IMR-90 (cell line): ENCODE measurements at places on chromosomes 7 and 10.
A peak's percentile ranks its signal among the peaks of the same experiment; 100 is the strongest.

DNA sequence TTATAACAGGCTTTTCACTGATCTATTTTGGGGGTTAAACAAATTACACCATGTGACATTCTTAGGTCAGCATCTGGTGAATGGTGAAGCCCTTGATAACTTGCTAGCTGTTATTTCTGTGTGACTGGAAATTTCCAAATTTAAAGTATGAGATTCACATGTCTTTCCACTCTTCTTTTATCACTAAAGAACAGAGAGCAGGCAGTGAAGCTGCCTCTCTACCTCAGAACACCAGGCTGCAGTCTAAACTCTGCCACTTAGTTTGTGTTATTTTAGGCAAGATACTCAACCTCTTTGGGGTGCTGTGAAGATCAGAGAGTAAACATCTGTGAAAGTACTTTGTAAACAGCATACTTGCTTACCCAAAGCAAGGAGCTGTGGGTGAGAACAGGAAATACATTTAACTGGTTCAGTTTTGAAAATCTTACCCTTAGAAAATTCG is 15.5 kb upstream of the SP4 start:
- H3K27ac ChIP-seq, result no peak overlapping the region
- no peak overlapping the region for H3K4me3 ChIP-seq

- no peak for DNase-seq
- H3K36me3 ChIP-seq, result no peaks in the 10 kb centered on the region; the same call in 1 of the 2 replicates
- no peak overlapping the region for H3K4me3 ChIP-seq
Observed at GRCh38 chr10:80476685-80477084, 22.6 kb downstream of the TSPAN14 start.

DNA sequence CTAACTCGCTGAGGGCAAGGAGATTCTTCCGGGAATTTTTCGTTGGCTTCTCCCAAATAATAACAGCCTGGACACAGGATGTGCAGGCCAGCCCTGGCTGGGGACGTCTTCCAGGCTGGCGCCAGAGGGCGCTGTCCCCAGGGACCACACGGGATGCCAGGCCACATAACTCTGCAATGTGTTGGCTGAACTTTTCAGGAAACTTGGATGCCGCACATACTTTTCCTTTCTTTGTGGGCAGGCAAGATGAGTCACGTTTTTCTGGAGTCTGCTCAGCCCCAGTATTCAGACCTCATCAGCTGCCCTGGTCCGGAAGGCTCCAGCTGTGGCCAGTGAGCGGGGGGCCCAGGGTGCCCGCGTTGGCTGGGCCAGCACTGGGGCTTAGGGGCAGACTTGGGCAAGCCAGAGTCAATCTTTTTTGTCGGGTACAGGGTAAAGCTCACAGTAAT is 122.7 kb downstream of the PRKAG2 start:
- peak; percentile 99 for DNase-seq
- H3K4me1 ChIP-seq, result peaks cover 36% of the 10 kb centered on the region
- peak overlapping the region; percentile 91 for H3K27ac ChIP-seq

GRCh38 chr7:47301657-47302295 is 280.1 kb downstream of the TNS3 start:
- DNase-seq, result no peak
- no peaks in the 10 kb centered on the region for H3K27me3 ChIP-seq
- H3K4me1 ChIP-seq, result peaks cover 2% of the 10 kb centered on the region; the same call in 1 of the 2 replicates
- no peak overlapping the region for H3K27ac ChIP-seq

GRCh38 chr7:43520201-43520600 is 62.7 kb upstream of the STK17A start:
- no peak overlapping the region for H3K4me3 ChIP-seq
- H3K27me3 ChIP-seq, result peaks cover 15% of the 10 kb centered on the region

GRCh38 chr10:31129271-31129670 is 97.6 kb upstream of the ZNF438 start:
- peaks cover 19% of the 10 kb centered on the region for H3K4me1 ChIP-seq
- peak overlapping the region; percentile 58; the same call in 1 of the 2 replicates for H3K27ac ChIP-seq
- H3K27me3 ChIP-seq, result no peaks in the 10 kb centered on the region
- no peak overlapping the region for H3K4me3 ChIP-seq
- no peaks in the 10 kb centered on the region for H3K36me3 ChIP-seq

DNA sequence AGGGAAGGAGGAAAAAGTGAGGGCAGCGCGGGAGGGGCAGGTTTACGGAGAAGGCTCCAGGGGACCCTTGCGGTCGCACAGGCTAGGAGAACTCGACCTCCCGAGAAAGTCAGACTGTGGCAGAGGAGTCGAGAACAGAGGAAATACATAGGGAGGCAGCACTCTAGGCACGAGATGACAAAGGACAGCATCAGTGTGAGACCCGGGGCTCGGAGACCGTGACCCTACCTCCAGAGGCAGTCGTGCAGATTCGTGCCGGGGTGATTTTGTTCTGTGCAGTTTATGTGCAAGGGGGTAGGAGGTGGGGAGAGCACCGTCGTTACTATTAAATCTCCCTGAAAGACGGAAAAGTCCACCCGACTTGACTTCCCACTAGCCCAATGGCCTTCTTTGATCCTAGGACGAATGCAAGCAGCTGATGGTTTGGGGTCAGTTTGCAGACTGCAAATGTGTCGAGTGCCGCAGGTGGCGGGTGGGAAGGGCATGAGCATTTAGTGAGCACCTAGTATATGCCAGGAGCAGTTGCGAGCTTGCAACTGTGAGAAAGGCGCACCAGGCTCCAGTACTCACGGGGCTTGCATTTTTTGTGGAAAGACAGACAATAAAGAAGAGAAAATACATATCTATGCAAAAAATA is 674 bp upstream of the OSBPL3 start:
- no peaks in the 10 kb centered on the region for H3K36me3 ChIP-seq
- DNase-seq, result peak; percentile 30
- no peaks in the 10 kb centered on the region for H3K27me3 ChIP-seq
- peak overlapping the region; percentile 84 for H3K27ac ChIP-seq

DNA sequence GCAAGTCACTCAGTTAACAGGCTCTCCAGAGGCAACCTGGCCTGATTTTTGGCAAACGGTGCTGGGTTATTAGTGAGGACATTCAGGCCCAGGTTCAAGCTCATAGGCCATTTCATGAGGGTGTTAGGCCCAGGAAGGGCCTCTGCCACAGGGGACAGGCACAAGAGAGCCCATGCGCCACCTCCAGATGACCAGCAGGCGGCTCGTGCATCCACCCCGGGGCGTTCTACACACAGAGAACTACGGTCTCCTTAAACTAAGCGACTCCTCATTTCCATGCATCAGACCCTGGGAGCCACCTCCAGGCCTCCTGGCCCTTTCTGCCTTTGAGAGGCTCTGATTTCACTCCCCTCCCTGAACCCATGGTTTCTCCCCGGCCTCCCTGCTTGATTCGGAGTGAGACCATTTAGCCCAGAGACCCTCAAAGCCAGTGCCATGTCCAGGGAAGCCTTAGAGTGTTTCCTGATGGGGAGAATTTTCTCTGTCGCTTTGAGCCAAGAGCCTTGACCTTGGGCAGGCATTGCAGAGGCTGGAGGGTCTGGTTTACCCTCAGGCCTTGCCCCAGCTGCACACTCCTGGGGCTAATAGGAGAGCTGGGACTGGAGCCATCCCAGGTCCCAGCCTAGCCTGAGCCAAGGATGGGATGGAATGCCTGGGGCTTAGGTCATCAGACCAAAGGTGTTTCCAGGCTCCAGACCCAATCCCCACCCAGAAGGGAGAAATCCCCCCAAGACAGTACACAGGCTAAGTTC is 188.0 kb downstream of the GRID1 start:
- H3K27ac ChIP-seq, result no peak overlapping the region
- no peaks in the 10 kb centered on the region for H3K36me3 ChIP-seq
- H3K27me3 ChIP-seq, result no peaks in the 10 kb centered on the region
- H3K4me3 ChIP-seq, result no peak overlapping the region
- DNase-seq, result no peak
- H3K4me1 ChIP-seq, result no peaks in the 10 kb centered on the region

GRCh38 chr10:120479506-120479905 is 22.5 kb downstream of the PLPP4 start:
- H3K4me3 ChIP-seq, result no peak overlapping the region
- H3K4me1 ChIP-seq, result no peaks in the 10 kb centered on the region
- no peaks in the 10 kb centered on the region for H3K27me3 ChIP-seq
- no peak for DNase-seq
- H3K27ac ChIP-seq, result no peak overlapping the region
- no peaks in the 10 kb centered on the region for H3K36me3 ChIP-seq

DNA sequence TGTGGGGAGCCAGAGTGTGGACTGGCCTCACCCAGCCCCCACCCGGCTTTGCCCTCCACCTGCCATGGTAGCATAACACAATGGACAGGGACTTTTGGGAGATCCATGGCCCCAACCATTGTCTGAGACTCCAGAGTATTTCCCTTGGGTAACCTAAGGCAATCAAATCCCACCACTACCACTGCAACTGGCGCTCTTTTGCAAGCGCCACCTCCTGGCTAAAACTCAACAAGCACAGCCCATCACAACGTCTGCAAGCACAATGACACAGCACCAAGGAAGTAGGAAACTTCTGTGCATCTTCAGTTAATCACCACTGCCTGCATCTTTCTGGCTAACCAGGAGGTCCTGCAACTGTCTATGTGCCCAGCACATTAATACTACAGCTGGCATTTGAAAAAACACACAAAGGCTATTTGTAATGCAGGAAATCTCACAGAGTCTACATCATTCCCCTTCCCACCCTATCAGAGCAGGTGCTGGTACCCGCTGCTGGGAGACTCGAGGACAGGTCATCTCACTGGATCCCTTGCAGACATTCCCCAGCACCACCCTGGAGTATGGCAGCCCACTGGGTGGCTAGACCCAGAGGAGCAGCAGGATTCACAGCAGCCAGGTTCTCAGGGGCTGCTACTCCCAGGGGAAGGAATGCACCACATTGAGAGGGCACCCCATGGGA is 27.7 kb downstream of the ANKRD26 start:
- no peaks in the 10 kb centered on the region for H3K4me1 ChIP-seq
- H3K27ac ChIP-seq, result no peak overlapping the region
- DNase-seq, result no peak
- no peaks in the 10 kb centered on the region for H3K27me3 ChIP-seq
- peaks cover 14% of the 10 kb centered on the region for H3K36me3 ChIP-seq

- H3K4me3 ChIP-seq, result no peak overlapping the region
- no peaks in the 10 kb centered on the region; the same call in 1 of the 2 replicates for H3K4me1 ChIP-seq
- no peaks in the 10 kb centered on the region for H3K36me3 ChIP-seq
- no peak overlapping the region for H3K27ac ChIP-seq
- no peak for DNase-seq
Observed at GRCh38 chr7:141156407-141156806, 82.5 kb downstream of the TMEM178B start.

GRCh38 chr10:87058171-87058570 is 36.5 kb downstream of the GLUD1 start:
- DNase-seq, result no peak
- no peak overlapping the region for H3K27ac ChIP-seq
- no peak overlapping the region for H3K4me3 ChIP-seq
- H3K27me3 ChIP-seq, result no peaks in the 10 kb centered on the region
- peaks cover 31% of the 10 kb centered on the region for H3K36me3 ChIP-seq
- H3K4me1 ChIP-seq, result peaks cover 9% of the 10 kb centered on the region

DNA sequence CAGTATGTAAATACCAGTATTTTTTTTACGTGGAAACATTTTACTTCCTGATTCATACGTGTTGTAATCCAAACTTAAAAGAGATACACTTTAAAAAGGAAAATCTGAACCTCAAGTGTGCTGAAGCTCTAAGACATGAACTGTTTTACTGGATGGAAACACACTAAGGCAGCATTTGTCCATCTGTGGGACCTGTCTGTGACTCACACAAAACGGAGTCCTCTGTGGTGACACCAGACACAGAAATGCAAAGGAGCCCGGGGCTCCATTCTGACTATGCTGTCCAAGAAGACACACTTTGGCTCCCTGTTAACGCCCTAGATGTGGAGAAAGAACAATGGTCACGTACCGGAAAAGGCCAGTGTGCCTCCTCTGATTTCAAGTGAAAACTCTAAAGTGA is 23.9 kb downstream of the RNF133 start:
- no peaks in the 10 kb centered on the region for H3K4me1 ChIP-seq
- no peak overlapping the region for H3K27ac ChIP-seq
- DNase-seq, result no peak
- H3K4me3 ChIP-seq, result no peak overlapping the region
- no peaks in the 10 kb centered on the region for H3K27me3 ChIP-seq

GRCh38 chr10:43045631-43046287 is 31.1 kb upstream of the RET start:
- H3K27ac ChIP-seq, result no peak overlapping the region
- H3K36me3 ChIP-seq, result no peaks in the 10 kb centered on the region
- DNase-seq, result no peak
- H3K27me3 ChIP-seq, result no peaks in the 10 kb centered on the region; the same call in none of the 2 replicates
- H3K4me1 ChIP-seq, result peaks cover 2% of the 10 kb centered on the region; the same call in 1 of the 2 replicates
- H3K4me3 ChIP-seq, result no peak overlapping the region

- H3K27me3 ChIP-seq, result no peaks in the 10 kb centered on the region
- H3K27ac ChIP-seq, result 0 out of 2 replicates have a peak overlapping the region, but pooled peaks have one; percentile 9
- H3K4me3 ChIP-seq, result no peak overlapping the region
- H3K4me1 ChIP-seq, result peaks cover 5% of the 10 kb centered on the region
Observed at GRCh38 chr7:875051-875450, 1.3 kb upstream of the GET4 start.

DNA sequence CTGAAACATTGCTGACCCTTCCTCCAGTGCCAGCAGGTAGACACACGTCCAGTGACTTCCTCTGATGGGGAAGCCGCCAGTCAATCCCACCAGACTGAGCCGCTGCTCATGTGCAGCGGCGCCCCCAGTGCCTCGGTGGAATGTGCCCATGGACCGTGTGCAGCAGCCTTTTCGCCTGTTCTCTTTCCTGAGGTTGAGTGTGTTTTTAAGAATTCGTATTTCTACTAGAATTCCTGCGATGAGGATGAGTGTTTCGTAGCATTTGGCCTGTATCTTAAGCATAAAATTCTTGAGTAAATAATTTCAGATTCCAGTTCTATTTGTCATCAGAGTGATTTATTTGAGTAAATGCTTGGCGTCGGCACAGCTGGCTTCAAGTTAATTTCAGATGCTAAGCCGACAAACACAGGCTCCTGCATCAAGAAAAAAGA is 35.4 kb downstream of the BNIP3 start:
- no peaks in the 10 kb centered on the region for H3K27me3 ChIP-seq
- peak; percentile 91 for DNase-seq
- peaks cover 21% of the 10 kb centered on the region for H3K4me1 ChIP-seq
- H3K4me3 ChIP-seq, result no peak overlapping the region

- no peaks in the 10 kb centered on the region for H3K27me3 ChIP-seq
- no peak overlapping the region for H3K27ac ChIP-seq
- H3K36me3 ChIP-seq, result no peaks in the 10 kb centered on the region
Observed at GRCh38 chr7:6221340-6222319, 50.8 kb downstream of the CYTH3 start.

GRCh38 chr10:29603223-29603896 is 31.4 kb downstream of the SVIL start:
- DNase-seq, result no peak
- no peak overlapping the region for H3K4me3 ChIP-seq
- H3K36me3 ChIP-seq, result peaks cover under 1% of the 10 kb centered on the region; the same call in 1 of the 2 replicates
- no peaks in the 10 kb centered on the region for H3K27me3 ChIP-seq
- no peak overlapping the region for H3K27ac ChIP-seq

DNA sequence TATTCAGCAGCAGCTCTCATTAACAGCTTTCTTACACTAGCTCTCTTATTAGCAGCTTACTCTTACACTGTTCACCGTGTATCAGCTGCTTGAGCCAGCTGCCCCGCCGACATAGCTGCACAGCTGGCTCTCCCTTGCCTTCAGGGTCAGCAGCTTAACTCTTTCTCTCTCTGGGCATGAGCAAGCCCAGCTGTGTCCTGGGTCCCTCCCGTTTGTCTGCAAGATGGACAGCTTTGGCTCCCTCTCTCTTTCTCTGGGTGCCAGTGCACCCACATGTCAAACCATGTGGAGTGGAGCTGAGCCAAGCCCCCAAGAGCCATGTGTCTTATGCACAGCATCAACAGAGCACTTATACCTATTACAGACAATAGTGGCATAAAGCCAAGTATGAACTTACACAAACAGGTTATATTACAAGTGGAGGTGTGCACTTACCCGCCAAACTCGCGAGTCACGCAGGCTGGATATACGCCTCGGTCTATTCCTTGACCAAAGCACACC is 35.7 kb upstream of the MTPAP start:
- peak; percentile 34 for DNase-seq
- H3K27ac ChIP-seq, result no peak overlapping the region
- peaks cover 10% of the 10 kb centered on the region for H3K27me3 ChIP-seq
- no peaks in the 10 kb centered on the region for H3K4me1 ChIP-seq
- no peak overlapping the region for H3K4me3 ChIP-seq
